Heart right ventricle (tissue), 16 donors: ENCODE measurements at places on chromosomes 16 and 17. TPM values are rescaled to one million over a fixed set of nuclear protein-coding genes. Genes with fewer than 3 reads are reported as not detected.

Gene TBC1D26
- 0.07 TPM for polyA plus RNA-seq

Gene SLFN12
- 0.96 TPM for polyA plus RNA-seq

Gene TMEM114
- polyA plus RNA-seq = not detected

Gene SYNRG
- 2.9 TPM for polyA plus RNA-seq

Gene TNFRSF13B
- polyA plus RNA-seq = not detected

Gene KRTAP17-1
- not detected for polyA plus RNA-seq

Gene P2RX5
- polyA plus RNA-seq = 56.6 TPM

Gene CSF3
- 0.29 TPM for polyA plus RNA-seq

Gene SCIMP
- polyA plus RNA-seq = 1.0 TPM

Gene DHX58
- 3.4 TPM for polyA plus RNA-seq

Gene CNGB1
- polyA plus RNA-seq = not detected

Gene PLCD3
- 44.6 TPM for polyA plus RNA-seq

Gene NUPR1
- 62.9 TPM for polyA plus RNA-seq

Gene SOCS7
- 4.0 TPM for polyA plus RNA-seq

Gene PLLP
- polyA plus RNA-seq = 7.0 TPM

Gene CDH8
- polyA plus RNA-seq = not detected

Gene GPT2
- 6.7 TPM for polyA plus RNA-seq

Gene CDRT15L2
- polyA plus RNA-seq = not detected

Gene KRTAP3-1
- polyA plus RNA-seq = not detected

Gene EFCAB5
- polyA plus RNA-seq = 0.07 TPM

Gene CCDC182
- not detected for polyA plus RNA-seq

Gene CDR2
- 7.6 TPM for polyA plus RNA-seq

Gene CD300H
- polyA plus RNA-seq = not detected

Gene NPIPA2
- 10.6 TPM for polyA plus RNA-seq

Gene AIPL1
- polyA plus RNA-seq = 0.01 TPM

Gene C16orf96
- 0.01 TPM for polyA plus RNA-seq

Gene KIF1C
- polyA plus RNA-seq = 158 TPM

Gene CARD14
- 0.12 TPM for polyA plus RNA-seq

Gene NOTUM
- polyA plus RNA-seq = 0.22 TPM

Gene OTOP2
- polyA plus RNA-seq = not detected

Gene KRT27
- not detected for polyA plus RNA-seq

Gene ABCC12
- 0.01 TPM for polyA plus RNA-seq

Gene PPM1E
- 0.22 TPM for polyA plus RNA-seq

Gene GNG13
- polyA plus RNA-seq = not detected

Gene GP1BA
- 0.04 TPM for polyA plus RNA-seq

Gene C16orf82
- not detected for polyA plus RNA-seq

Gene CLEC10A
- 3.4 TPM for polyA plus RNA-seq

Gene DRC3
- polyA plus RNA-seq = 0.55 TPM

Gene CCL4L2
- not detected for polyA plus RNA-seq

Gene C16orf89
- polyA plus RNA-seq = 0.28 TPM

Gene DOC2A
- 2.7 TPM for polyA plus RNA-seq

Gene DHRS7C
- 12.6 TPM for polyA plus RNA-seq

Gene GSG1L
- polyA plus RNA-seq = not detected

Gene ANKRD40CL
- not detected for polyA plus RNA-seq

Gene NPIPB13
- 9.8 TPM for polyA plus RNA-seq
